ENCODE measurements at places on chromosomes 3 and 15. TPM values are rescaled to one million over a fixed set of nuclear protein-coding genes. Genes with fewer than 3 reads are reported as not detected.

DNA sequence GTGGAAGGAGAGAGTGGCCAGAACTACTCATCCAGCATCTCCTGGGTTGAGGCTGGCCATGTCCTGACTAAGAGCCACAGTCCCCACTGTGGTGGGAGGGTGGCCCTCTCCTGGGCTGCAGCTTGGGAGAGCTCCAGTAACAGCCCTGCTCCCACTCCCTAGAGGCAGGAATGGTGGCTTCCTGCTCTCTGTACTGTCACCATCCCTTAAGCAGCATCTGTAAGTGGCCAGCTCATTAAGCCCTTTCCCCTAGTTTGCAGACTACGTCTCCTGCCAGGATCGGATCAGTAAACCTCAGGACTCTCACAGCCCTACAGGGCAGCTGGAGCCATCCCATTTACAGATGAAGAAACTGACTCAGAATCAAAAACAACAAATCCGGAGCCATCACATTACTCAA lies 30.5 kb downstream of the DNAJB8 start:
- no peak for DNase-seq

DNA sequence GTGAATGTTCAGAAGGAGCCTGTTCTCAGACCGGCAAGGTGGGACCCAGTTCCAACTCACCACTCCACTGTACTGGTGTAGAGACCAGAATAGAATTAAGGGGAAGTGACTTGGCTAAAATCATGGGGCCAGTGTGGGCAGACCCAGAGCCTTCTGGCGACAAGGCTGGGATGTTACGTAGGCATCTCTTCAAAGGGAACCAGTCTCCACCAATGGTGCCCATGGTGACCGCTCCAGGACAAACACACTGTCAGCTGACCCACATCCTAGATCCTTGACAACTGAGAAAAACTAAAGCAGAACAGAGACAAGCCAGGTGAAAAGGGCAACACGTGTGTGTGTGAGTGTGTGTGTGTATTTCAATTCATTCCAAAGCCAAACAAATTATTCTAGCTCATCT lies 321.7 kb upstream of the FRG2C start:
- no peak for DNase-seq

GRCh38 chr15:58555162-58556027 lies 123.6 kb downstream of the LIPC start:
- no peak for DNase-seq

DNA sequence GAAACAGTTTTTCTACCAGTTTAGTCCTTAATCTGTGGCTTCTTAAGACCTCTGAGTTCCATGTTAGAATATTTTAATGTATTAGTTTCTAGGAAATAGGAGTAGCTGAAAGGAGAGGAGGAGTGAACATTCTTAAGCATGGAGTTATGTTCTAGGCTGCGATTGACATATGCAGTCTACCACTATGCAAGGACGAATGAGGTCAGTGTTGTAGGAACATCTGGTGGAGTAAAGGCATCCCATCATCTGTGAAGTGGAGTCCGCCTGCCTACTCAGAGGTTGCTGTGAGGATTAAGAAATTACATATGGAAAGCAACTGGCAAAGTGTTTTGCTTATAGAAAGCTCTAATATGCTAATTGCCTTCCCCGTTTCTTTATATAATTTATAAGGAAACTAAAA lies 45.1 kb downstream of the SNAPC5 start:
- DNase-seq, result no peak

- DNase-seq, result no peak
Measured at GRCh38 chr3:134279466-134279865, 28.8 kb upstream of the RYK start.

DNA sequence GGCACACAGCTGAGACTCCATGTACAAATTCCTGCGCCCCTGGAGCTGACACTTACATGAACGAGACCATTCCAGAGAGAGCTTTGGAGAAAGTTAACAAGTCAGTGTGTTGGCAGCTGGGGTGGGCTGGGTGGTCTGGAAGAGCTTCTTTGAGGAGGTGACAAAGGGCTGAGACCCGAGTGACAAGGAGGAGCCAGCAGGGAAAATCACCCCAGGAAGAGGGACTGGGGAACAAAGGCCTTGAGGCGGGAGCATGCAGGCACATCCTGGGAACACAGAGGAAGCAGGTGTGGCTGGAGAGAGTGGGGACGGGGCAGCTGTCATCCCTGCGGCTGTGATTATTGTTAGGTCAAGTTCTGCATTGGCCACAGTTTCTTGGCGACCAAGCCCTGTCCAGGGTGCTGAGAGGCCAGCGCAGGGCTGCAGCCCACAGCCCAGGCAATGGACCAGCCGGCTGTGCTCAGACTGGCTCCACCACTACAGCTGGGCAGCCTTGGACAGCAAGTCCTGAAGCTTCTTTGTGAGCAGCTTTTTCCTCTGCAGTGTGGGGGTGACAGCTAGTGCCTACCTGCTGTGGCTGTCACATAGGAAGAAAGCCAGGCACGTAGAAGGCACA lies 34.2 kb upstream of the PRR23E start:
- DNase-seq, result no peak

DNA sequence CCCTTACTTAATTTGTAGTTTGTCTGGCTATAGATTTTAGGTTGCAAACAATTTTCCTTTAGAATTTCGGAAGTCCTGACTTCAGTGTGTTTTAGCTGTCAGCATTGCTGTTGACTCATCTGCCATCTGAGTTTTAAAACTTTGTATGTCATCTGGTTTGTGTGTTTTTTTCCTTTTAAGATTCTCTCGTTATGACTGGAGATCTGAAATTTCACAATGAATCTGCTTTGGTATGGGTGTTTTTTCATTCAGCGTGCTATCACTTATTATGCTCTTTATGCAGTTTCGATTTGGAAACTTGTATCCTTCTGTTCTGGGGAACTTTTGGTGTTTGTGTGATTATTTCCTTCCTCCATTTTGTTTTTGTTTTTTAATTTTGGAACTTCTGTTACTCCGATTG lies 53.7 kb upstream of the ZNF280D start:
- DNase-seq, result no peak

Gene FGD5
- 7.8 TPM for total RNA-seq

Gene ANKRD34C
- total RNA-seq, result 0.33 TPM

Gene WHAMM
- total RNA-seq, result 9.2 TPM
